Head of caudate nucleus (tissue), 42 donors: ENCODE measurements at places on chromosomes 16 and 17.

GRCh38 chr17:72534265-72534664 lies 413.4 kb downstream of the SOX9 start:
- no peak for DNase-seq

- DNase-seq, result no peak
Observed at GRCh38 chr17:1865252-1866037, 35.6 kb downstream of the RPA1 start.

GRCh38 chr17:45160447-45161287 lies 1.0 kb upstream of the HEXIM2 start:
- DNase-seq, result peak; percentile 61

DNA sequence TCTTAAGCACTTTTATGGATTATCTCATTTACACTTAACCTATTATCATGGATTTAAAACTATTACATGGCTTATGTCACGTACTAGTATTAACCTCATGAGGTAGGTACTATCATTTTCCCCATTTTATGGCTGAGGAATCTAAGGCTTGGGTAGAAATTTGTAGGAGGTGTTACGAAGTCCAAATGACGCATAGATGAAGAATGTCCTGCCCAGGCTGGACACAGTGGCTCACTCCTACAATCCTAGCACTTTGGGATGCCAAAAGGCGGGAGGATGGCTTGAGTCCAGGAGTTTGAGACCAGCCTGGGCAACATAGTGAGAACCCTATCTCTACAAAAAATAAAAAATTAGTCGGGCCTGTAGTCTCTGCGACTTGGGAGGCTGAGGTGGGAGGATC lies 4.8 kb upstream of the C1QL1 start:
- no peak for DNase-seq

GRCh38 chr17:1639549-1640180 lies 5.9 kb downstream of the SCARF1 start:
- no peak for DNase-seq

DNA sequence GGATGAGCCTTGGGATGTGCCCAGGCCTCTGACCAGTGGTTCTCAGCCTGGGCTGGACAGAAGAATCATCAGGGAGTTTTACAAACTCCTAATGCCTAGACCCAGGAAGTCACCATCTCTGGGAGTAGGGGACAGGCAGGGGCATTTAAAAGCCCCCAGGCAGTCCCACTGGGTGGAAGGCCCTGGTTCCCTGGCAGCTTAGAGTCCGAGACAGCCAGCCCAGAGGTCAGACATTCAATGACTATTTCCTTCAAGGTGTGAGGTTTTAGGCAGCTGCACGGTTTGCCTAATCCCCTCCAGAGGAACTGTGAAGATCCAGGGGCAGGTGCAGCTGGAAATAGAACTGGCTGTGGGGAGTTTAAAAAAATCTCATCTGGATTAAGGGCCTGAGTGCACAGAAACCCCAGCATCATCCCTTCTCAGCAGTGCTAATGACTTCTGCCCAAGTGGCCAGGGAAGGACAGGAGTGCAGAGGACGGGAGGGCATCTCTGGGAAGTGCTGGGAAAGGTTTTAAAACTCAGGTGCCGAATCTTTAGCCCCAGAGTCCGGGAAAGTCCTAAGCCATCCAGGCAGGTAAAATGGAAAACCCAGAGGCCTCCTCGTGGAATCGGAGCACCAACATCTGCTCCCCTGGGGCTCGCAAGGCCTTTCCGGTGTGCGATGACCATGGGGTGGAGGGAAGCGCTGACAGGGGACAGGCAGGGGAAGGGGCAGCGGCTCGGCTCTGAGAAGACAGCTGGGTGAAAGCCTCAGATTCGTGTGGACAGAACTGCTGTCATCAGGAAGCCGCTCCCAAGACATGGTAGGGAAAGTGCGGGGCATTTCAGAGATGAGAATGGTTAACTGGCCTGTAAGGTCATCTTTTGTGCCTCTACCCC lies 1.5 kb upstream of the LGALS3BP start:
- DNase-seq, result no peak

- no peak for DNase-seq
Observed at GRCh38 chr17:27495460-27495859, 39.2 kb downstream of the KSR1 start.

- DNase-seq, result no peak
Observed at GRCh38 chr16:11051879-11052808, 107.8 kb downstream of the CLEC16A start.

DNA sequence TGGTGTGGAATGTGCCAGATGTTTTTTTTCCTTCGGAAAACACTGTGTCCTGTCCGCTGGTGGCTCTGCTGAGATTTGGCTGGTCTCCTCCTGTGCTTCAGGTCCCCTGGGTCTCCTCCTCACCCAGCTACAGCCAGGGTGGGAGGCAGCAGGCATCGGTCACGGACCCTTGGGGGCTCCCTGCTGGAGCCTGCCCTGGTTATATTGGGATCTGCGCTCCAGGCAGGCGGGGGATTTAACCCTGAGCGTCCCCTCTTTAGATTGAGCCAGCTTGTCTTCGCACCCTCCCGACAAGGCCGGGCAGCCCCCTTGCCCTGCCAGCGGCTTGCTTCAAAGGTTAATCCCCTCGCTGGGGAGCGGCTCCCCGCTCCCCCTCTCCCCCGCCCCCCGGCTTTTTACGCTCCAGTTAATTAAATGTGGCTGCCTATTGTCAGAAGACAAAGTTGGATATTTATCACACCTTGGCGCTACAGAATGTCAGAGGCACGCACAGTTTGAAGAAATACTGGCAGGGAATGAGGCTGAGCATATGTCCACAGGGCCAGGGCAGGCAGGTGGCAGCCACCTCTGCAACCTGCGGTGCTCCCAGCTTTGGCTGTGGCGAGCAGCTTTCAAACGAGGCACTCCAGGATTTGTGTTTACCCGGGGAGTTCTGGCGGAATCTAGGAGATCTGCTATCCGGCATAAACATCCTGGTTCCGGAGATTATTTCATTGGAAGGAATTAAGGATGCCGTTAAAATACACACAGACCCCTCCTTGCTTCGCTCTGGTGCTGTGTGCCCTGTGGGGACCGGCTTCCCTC lies 38.2 kb upstream of the GSE1 start:
- DNase-seq, result no peak

DNA sequence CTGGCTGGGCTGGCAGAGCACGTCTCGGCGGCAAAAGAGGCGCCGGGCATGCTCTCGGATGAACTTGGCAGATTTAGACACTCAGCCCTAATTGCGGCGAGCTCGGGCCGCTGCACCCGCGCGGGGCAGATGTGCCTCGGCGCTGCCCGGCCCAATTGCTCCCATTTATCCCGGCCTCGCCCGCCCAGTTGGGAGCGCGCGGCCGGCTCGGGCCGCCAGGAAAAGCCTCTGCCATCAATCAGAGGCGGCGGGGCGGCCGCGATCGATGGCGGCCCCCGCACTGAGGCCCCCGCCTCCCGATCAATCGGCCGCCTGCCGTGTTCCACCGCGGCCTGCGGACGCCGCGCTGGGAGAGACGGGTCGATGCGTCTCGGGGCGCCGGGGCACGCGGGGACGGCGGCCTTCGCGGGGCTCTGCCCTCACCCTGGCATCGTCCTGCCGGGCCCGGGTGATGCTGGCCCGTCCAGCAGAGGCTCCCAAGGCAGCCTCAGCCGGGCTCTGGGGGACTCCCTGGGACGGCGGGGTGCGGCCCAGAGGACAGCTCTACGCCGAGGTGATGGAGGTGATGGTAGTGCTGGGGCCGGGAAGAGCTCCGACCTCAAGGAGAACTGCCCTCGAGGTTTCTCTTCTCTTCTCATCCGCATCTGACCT lies 200.9 kb upstream of the N4BP1 start:
- DNase-seq, result no peak

DNA sequence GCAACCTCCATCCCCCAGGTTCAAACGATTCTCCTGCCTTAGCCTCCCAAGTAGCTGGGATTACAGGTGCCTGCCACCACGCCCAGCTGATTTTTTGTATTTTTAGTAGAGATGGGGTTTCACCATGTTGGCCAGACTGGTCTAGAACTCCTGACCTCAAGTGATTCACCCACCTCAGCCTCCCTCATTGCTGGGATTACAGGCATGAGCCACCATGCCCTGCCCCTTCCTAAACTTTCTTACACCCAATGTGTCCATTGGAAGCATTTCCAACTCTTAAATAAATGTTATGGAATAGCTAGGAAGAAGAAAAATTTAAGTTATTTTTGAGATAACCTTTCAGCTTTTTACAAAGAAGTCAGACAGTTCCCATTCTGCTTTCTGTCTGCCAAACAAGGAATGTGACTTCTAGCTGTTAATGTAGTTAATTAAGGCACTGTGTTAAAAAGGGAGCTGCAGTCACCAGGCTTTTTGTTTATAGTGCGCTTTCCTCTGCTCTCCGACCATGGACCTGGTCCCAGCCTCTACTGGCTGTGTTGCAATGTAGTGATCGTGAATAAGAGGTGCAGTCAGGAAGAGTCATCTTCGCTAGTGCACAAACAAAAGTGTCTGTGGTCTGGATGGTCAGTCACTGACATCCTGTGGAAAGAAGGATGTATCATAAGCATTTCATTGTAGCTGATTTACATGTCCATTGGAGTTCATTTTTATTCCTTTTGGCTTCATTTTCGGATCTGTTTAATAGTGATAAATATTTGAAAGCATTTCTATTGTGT lies 39.7 kb downstream of the USP10 start:
- DNase-seq, result no peak

DNA sequence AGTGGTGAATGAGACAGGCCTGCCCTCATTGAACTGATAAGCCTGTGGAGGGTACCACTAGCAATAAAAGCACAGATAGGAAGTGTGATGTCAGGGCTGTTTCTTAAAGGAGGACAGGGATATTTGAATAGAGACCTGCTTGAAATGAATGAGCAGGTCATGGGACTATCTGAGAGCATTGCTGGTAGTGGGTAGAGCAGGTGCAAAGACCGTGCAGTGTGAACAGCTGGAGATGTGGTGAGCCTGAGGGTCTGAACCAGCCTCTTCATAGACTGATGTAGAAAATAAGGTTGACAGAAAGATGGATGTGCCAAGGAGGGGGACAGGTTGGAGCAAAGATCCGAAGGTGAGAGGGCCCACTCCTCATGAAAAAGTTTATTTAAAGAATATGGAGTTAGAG lies 2.4 kb downstream of the NUP93 start:
- no peak for DNase-seq

- no peak for DNase-seq
Observed at GRCh38 chr17:57158795-57159194, 73.7 kb downstream of the AKAP1 start.

GRCh38 chr16:81738783-81739496 lies 40.2 kb upstream of the PLCG2 start:
- DNase-seq, result peak; percentile 62

- no peak for DNase-seq
Observed at GRCh38 chr17:72491102-72491501, 370.3 kb downstream of the SOX9 start.

- DNase-seq, result no peak
Observed at GRCh38 chr17:18262111-18262510, 1.6 kb downstream of the MIEF2 start.

DNA sequence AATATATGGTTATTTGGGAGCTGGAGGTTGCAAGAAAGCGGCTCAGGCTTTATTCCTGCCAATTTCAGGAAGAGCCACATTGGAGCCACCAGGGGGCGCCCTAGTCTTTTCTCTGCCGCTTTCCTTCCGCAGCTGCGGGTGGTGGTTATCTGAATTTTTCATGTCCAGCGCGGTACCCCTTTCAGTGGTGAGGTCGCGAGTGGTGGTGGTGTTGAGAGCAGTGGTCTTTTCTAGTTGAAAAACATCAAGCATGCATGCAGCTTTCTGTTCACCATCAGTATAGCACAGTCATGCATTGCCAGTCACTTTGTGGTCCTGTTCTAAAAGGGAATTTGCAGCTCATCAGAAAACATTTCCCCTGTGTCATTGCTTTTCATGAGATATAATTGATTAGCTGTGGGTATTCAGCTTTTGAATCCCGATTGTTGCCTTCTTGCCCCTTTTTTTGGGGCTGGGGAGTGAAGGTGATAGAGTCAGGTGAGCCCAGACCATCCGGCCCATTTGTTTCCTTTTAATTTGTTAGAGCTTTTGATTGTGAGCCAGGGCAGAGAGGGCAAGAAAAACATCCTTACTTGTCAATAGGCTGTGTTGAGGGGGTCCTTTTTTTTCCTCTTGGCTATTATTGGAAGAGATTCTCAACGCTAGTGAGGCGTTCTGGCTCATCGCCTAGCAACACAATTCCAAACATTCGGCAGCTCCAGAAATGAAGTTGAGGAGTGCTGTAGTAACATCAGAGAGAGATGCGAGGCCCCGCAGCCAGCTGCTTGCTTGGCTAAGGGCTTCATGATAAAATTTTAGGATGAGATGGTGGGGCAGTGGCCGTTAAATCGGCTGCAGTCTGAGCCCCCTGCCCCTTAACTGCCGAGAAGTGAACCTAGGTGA lies 119.0 kb downstream of the SNX29 start:
- peak; percentile 84 for DNase-seq

- DNase-seq, result no peak
Observed at GRCh38 chr16:11329071-11329491, 16.2 kb upstream of the RMI2 start.

GRCh38 chr17:17364338-17364667 lies 61.1 kb downstream of the NT5M start:
- no peak for DNase-seq

GRCh38 chr17:57422574-57423164 lies 166.3 kb downstream of the MSI2 start:
- DNase-seq, result peak; percentile 41

GRCh38 chr16:55021595-55022475 lies 91.2 kb downstream of the IRX5 start:
- DNase-seq, result no peak

DNA sequence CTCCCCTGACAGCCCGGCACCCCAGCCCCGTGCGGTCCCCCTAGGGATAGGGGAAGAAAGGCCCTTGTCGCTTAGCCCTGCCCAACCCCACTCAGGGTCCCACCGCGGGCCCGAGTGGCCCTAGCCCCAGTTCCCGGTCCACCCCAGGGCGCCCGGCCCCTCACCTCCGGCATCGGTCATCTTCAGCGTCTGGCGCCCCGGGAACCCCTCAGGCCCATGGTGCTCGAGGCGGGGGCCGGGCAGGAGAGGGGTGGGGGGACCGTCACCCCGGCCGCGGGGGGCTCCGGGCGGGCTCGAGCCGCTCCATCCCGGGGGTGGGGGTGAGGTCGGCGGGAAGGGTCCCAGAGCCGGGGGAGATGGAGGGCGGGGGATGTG lies 620 bp downstream of the SAMD14 start:
- no peak for DNase-seq

DNA sequence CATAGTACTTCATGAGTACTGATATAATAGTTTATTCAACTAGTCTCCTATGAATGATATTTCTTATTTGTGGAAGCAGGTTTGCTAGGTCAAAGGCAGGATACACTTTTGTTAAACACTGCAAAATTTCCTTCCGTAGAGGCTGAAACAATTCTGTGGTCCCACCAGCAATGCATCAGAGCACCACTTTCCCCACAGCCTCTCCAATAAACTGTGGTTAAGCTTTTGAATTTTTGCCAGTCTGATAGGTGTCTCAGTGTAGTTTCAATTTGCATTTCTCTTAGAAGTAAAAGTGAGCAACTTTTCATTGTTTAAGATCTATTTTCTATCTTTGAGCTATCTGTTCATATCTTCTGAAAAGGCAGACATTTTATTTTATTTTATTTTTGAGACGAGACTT lies 36.4 kb upstream of the CORO6 start:
- DNase-seq, result no peak

GRCh38 chr16:53504665-53505064 lies 1.7 kb upstream of the AKTIP start:
- DNase-seq, result peak; percentile 68
